ENCODE measurements at places on chromosomes 16 and 17.

DNA sequence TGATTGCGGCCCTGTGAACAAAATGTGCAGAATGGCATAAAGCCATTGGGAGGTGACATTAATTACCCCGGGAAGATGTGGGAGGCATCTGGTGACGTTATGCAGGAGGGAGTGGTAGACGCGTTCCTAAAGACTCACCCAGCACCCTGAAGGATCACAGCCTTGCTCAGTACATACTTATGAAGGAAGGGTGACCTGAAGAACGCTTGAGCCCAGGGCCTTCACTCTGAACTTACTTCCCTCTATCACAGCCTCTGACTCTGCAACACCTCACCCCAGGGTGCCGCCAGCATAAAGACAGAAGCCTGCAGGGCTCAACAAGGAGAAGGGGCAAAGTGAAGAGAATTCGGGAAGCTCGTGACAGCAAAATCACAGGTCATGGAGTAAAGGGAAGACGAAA, 9.4 kb downstream of the MFSD6L start:
- peaks cover 4% of the 10 kb centered on the region for H3K4me1 ChIP-seq
- no peak overlapping the region for H3K27ac ChIP-seq
- no peak overlapping the region for H3K4me3 ChIP-seq
- no peaks in the 10 kb centered on the region for H3K36me3 ChIP-seq
- H3K27me3 ChIP-seq: peaks cover 12% of the 10 kb centered on the region

DNA sequence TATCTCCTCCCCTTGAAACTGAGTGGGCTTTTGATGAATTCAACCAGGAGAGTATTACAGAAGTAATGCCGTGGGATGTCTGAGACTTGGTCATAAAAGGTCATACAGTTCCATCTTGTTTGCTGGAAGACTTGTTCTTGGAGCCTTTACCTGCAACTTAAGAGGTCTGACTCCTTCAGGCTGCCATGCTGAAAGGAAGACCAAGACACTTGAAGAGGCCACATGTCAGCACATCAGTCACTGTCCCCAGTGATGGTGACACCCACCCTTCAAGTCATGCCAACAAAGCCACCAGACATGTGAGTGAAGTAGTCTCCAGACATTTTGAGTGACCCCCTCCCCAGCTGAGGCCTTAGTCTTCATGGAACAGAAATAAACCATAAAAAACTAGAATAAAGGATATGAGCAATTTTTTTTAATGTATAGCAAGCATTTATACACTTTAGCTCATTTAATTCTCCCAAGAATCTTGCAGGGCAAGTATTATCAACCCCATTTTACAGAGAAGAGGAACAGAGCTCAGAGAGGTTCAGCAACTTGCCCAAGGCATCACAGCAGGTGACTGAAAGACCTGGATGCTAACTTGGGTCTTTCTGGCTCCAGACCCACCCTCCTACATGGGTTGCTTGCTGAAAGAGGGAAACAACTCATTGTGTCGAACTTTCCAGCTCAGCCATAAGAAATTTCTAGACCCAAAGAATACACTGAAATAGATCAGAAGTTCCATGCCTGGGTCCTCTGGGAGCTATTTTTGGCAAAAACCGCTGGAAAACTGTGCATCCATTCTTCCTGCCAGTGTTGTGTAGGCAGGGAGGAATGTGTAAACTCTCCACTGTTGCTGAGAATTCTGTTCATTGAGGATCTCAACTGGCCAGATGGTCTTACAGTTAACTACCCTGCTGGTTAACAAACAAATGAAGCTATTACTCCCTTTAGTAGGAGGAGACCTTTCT, 38.1 kb downstream of the SOCS1 start:
- peaks cover 5% of the 10 kb centered on the region for H3K36me3 ChIP-seq
- DNase-seq: no peak
- H3K27me3 ChIP-seq: no peaks in the 10 kb centered on the region
- H3K27ac ChIP-seq: no peak overlapping the region

GRCh38 chr16:49493836-49494235, 120.2 kb downstream of the C16orf78 start:
- peaks cover 38% of the 10 kb centered on the region for H3K27me3 ChIP-seq
- DNase-seq: no peak
- H3K4me3 ChIP-seq: no peak overlapping the region
- H3K27ac ChIP-seq: no peak overlapping the region
- peaks cover 3% of the 10 kb centered on the region for H3K4me1 ChIP-seq

DNA sequence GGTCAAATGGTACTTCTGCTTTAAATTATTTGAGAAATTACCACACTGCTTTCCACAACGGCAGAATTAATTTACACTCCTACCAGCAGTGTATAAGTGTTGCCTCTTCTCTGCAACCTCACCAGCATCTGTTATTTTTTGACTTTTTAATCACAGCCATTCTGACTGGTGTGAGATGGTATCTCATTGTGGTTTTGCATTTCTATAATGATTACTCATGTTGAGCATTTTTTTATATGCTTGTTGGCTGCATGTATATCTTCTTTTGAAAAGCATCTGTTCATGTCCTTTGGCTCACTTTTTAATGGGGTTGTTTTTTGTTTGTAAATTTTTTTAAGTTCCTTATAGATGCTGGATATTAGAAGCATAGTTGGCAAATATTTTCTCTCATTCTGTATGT, 446.7 kb downstream of the PMP22 start:
- no peaks in the 10 kb centered on the region for H3K36me3 ChIP-seq
- no peak overlapping the region for H3K27ac ChIP-seq
- no peak overlapping the region for H3K4me3 ChIP-seq
- H3K27me3 ChIP-seq: peaks cover 28% of the 10 kb centered on the region

- no peak overlapping the region for H3K4me3 ChIP-seq
- no peak for DNase-seq
- H3K4me1 ChIP-seq: peaks cover 9% of the 10 kb centered on the region
- peaks cover 16% of the 10 kb centered on the region for H3K36me3 ChIP-seq
- no peak overlapping the region for H3K27ac ChIP-seq
- no peaks in the 10 kb centered on the region for H3K27me3 ChIP-seq
Measured at GRCh38 chr17:35618628-35619027, 31.5 kb downstream of the AP2B1 start.

DNA sequence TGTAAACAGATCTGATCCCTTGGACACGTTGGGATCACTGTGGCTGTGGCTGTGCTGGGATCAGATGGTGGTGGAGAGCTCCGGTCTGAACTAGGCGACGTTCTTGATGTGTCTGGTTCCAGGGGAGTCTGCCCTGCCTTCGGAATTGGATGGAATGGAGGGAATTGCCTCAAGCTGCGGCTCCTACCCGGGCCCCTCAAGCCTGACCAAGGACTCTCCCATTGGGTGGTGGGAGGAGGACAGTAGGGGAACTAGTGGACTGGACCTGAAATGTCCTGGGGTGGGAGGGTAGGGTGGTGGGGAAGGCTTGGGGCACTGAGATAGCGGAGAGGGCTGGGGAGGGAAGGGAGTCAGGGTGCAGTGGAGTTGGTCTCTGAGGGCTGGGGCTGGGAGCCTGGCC, 3.2 kb upstream of the UBALD1 start:
- H3K27me3 ChIP-seq: no peaks in the 10 kb centered on the region
- DNase-seq: no peak
- H3K36me3 ChIP-seq: peaks cover 18% of the 10 kb centered on the region
- H3K4me3 ChIP-seq: no peak overlapping the region
- H3K27ac ChIP-seq: no peak overlapping the region
- peaks cover 22% of the 10 kb centered on the region for H3K4me1 ChIP-seq

DNA sequence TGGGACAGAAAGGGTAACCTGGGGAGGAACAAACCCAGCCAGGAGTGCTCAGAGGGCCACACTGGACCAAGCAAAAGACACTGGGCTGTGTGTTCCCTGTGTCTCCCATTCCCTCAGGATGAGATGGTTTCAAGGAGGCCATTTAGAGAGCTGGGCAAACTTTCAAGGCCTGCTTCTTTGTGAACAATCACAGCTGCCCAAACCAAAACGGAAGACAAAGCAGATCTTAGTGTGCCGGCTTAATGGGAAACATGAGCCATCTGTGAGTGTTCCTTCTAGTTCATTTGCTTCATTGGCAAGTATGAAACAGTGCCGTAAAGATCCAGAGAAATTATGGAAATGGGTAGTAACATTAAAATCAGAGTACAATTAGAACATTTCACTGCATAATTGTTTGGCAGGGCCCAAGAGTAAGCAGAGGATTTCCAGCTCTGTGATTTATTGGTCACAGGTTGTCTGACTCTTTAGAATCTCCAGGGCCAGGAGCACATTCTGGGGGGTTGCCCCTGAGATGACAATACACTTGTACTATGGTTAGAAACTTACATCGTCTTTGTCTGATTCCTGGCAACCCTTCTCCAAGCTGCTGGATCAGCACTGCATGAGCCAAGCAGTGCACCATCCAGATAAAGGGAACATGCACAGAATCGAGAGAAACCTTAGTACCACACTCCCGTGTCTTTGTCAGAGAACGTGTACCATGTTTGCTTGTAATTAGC, 412.1 kb downstream of the RBFOX1 start:
- no peak overlapping the region for H3K27ac ChIP-seq
- H3K4me3 ChIP-seq: no peak overlapping the region
- H3K4me1 ChIP-seq: no peaks in the 10 kb centered on the region

GRCh38 chr16:22961206-22961605, 147.2 kb downstream of the HS3ST2 start:
- no peaks in the 10 kb centered on the region for H3K4me1 ChIP-seq
- DNase-seq: no peak
- H3K27ac ChIP-seq: no peak overlapping the region
- peaks cover 57% of the 10 kb centered on the region for H3K27me3 ChIP-seq
- H3K4me3 ChIP-seq: no peak overlapping the region

DNA sequence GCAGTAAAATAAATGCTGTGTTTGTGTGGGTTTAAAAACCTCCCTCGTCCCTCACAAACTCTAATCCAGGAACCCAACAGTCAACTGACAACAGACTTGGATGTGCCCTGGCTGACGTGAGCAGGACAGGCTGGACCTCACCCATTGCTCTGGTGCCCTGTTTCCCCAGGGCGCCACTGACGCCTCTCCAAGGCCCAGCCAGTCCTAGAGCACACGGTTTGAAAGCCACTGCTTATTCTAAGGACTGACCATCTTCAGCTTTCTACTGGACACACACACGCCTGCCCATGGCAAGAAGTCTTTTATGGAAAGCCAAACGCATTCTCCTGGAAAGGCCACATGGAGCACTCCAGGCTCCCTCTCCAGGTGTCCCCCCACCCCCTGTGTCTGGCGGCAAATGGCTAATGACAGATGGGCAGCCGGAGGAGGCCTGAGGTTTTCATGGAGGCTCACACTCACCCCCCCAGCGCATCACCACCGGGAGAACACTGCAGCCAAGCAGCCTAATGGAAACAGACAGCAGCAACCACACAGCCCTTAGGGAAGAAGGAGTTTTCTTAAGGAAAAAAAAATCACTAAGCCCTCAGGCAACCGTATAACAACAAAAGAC, 319.2 kb downstream of the SOX9 start:
- H3K27me3 ChIP-seq: peaks cover 17% of the 10 kb centered on the region
- H3K4me3 ChIP-seq: no peak overlapping the region
- no peaks in the 10 kb centered on the region for H3K4me1 ChIP-seq
- peaks cover 6% of the 10 kb centered on the region for H3K36me3 ChIP-seq

DNA sequence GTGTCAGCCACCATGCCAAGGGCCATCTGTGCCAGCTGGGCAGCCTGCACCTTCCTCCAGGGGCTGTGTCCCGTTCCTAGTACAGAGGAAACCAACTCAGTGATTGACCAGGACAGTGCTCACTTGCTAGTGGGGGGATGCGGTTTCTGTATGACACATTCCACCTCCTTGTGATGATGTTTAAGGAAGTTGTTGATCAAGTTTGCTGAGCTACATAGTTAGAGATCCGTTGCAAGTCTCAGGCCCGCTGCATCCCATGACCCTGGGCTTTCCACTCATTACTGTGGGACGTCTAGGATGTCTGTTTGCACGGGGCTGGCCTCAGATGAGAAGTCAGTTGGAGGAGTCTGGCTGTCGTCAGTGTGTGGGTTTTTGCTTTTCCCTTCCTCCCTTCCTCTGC, 33.6 kb downstream of the RNF213 start:
- H3K36me3 ChIP-seq: peaks cover 100% of the 10 kb centered on the region
- peaks cover 9% of the 10 kb centered on the region for H3K4me1 ChIP-seq
- H3K4me3 ChIP-seq: no peak overlapping the region
- no peaks in the 10 kb centered on the region for H3K27me3 ChIP-seq

DNA sequence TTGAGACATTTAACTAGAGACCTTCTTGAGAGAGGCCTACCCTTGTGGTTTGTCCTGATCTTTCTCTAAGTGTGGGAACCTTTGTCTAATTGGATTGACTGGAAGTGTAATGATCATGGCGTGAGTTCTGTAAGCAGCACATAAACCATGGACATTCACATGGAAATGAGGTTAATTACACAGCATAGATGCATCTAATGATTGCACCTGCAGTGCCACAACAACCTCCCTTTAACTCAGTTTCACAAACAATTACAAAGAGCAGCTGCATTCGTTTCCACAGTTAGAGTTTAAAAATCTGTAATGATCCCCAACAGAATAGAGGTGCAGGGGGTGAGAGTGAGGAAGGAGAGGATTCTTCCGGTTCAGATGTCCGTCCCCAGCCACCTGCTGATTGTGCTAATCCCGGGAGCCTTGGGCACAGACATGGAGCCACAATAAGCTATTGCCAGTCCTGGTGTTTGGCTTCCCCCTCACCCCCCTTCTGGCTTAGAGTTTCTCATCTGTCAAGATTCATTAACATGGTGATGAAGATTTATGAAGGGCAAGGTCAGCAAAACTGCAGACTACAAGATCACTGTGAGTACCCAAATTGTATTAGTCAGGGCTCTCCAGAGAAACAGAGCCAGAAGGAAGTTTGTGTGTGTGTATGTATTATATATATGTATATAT, 659.2 kb upstream of the SOX9 start:
- no peaks in the 10 kb centered on the region for H3K27me3 ChIP-seq
- H3K27ac ChIP-seq: no peak overlapping the region
- H3K4me3 ChIP-seq: no peak overlapping the region

DNA sequence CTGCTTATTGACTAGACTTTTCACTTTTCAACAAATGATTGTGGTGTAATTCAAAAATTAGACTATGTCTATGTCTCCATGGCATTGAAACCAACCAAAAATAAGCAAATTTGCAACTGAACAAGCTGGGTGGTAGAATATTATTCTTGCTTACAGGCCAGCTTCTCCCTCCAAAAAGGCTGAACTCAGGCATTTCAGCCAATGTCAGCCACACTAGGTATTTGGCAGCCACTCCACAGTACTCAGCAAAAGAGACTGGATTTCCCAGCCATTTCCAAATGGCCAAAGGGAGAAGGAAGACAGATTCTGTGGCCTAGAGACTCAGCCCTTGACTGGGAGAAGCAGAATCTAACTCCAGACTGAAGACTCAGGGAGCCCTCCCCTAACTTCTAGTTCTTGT, 121.8 kb upstream of the IRX5 start:
- H3K4me3 ChIP-seq: no peak overlapping the region
- no peak overlapping the region for H3K27ac ChIP-seq
- DNase-seq: no peak
- no peaks in the 10 kb centered on the region for H3K36me3 ChIP-seq

Measured in effector memory CD8-positive, alpha-beta T cell (primary cell).